ENCODE measurements at places on chromosomes 13 and 19. TPM values are rescaled to one million over a fixed set of nuclear protein-coding genes. Genes with fewer than 3 reads are reported as not detected.
A peak's percentile ranks its signal among the peaks of the same experiment; 100 is the strongest.

DNA sequence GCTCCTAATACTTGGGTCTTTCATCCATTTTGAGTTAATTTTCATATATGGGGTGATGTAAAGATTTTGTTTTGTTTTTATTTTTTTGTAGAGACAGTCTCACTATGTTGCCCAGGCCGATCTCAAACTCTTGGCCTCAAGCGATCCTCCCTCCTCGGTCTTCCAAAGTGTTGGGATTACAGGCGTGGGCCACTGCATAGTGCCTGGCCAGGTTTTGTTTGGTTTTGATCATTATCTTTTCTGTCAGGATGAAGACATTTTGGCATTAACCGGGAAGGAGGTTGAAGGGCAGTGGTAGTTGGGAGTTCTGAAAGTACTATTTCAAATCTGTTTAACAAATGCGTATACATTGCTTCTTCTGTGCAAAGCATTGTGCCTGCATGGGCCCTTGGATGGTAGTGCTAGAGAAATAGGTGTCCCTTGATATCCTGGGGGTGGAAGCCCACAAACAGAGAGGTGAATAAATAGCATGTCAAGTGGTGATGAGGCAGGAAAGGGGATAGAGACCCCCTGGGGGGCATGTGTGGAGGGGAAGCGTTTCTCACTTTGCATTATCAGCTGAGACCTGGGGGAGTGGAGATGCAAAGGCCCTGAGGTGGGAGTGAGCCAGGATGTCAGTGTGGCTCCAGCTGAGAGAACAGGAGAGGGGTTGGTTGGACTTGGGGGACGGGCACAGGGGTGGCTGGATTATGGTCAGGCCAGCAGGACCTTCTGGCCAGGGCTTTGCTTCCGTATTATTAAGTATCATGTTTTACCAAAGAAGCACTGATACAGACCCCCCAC, 41.4 kb downstream of the GATAD2A start:
- no peaks in the 10 kb centered on the region for H3K27me3 ChIP-seq
- no peaks in the 10 kb centered on the region for H3K36me3 ChIP-seq
- no peak for DNase-seq
- H3K4me3 ChIP-seq, result no peak overlapping the region

NALCN gene
- 13.2 TPM for total RNA-seq

FUT6 gene
- total RNA-seq, result not detected

DNA sequence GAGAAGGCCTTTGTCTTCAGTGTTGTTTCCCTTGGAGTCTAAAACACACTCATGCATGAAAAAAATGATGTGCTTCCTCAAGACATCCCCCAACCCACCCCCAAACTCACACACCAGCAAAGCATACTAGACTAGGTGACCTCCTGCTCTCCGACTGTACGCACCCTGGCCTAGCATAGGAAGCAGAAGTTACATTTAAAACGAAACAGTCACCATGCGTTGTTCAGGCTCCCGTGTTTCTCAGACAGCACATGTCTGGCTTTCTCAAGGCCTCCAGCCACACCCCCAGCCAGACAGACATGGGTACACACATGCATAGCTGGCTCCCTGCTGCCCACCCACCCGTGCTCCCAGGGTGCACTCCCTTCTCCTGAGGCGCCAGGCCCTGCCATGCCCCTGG, 28.7 kb upstream of the C1QTNF9 start:
- no peak overlapping the region for H3K4me3 ChIP-seq
- H3K27me3 ChIP-seq, result no peaks in the 10 kb centered on the region
- DNase-seq, result no peak
- H3K36me3 ChIP-seq, result no peaks in the 10 kb centered on the region
- no peaks in the 10 kb centered on the region for H3K4me1 ChIP-seq

- no peaks in the 10 kb centered on the region for H3K36me3 ChIP-seq
- peaks cover 8% of the 10 kb centered on the region for H3K4me1 ChIP-seq
- no peaks in the 10 kb centered on the region for H3K27me3 ChIP-seq
- H3K4me3 ChIP-seq, result no peak overlapping the region
- H3K27ac ChIP-seq, result no peak overlapping the region
Observed at GRCh38 chr19:48986211-48986610, 6.9 kb downstream of the GYS1 start.

NCR1 gene
- not detected for total RNA-seq

- H3K4me1 ChIP-seq, result no peaks in the 10 kb centered on the region
- H3K36me3 ChIP-seq, result no peaks in the 10 kb centered on the region
- H3K27me3 ChIP-seq, result no peaks in the 10 kb centered on the region
- peak overlapping the region; percentile 65 for H3K27ac ChIP-seq
- no peak for DNase-seq
Observed at GRCh38 chr13:112958127-112958989, 10.7 kb upstream of the MCF2L start.

DNA sequence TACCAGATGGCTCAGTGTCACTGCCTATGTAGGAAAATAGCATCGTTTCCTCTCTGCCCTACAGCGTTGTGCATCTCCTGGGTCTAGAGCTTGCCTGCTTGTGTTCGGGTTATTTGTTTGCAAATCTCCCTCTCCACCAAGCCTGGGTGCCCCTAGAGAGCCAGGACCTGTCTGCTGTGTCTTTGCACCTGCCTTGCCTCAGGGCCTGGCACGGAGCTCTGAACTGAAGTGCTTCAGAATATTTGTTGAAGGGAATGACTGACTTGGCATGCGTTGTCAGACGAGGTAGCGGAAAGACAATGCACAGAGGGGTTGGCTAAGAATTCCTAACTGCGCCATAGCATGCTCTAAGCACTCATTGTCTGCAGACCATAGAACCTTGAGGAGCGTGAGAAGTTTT, 263.4 kb downstream of the FGF9 start:
- H3K27me3 ChIP-seq, result no peaks in the 10 kb centered on the region
- DNase-seq, result no peak
- H3K4me1 ChIP-seq, result no peaks in the 10 kb centered on the region
- no peak overlapping the region for H3K27ac ChIP-seq
- no peaks in the 10 kb centered on the region for H3K36me3 ChIP-seq
- H3K4me3 ChIP-seq, result no peak overlapping the region
